ENCODE measurements at places on chromosomes 6 and 20.

GRCh38 chr6:117463762-117464665, 18.5 kb upstream of the DCBLD1 start:
- peak; percentile 39 for DNase-seq

DNA sequence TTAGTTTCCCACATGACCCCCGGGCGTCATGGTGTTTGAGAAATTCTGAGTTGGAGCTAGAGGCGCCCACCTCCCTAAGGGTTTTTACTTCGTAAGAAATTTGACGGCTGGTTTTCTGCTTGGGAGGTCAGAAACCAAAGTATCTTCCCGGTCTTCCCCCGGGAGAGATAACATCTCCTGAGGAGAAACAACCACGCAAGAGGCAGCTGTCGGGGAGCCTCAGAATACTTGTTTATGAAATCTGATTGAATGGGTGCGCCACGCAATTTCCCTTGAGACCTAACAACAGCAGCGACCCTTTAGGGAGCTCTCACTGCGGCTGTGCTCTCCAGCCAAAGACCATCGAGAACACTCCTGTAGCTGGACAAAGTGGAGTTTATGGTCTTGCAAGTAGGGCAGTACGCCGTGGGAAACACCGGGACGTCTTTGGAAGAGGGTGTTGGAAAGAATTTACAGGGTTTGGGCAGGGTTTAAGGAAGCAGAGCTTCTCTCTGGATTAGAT, 608 bp upstream of the EIF2S2 start:
- DNase-seq: peak; percentile 53

DNA sequence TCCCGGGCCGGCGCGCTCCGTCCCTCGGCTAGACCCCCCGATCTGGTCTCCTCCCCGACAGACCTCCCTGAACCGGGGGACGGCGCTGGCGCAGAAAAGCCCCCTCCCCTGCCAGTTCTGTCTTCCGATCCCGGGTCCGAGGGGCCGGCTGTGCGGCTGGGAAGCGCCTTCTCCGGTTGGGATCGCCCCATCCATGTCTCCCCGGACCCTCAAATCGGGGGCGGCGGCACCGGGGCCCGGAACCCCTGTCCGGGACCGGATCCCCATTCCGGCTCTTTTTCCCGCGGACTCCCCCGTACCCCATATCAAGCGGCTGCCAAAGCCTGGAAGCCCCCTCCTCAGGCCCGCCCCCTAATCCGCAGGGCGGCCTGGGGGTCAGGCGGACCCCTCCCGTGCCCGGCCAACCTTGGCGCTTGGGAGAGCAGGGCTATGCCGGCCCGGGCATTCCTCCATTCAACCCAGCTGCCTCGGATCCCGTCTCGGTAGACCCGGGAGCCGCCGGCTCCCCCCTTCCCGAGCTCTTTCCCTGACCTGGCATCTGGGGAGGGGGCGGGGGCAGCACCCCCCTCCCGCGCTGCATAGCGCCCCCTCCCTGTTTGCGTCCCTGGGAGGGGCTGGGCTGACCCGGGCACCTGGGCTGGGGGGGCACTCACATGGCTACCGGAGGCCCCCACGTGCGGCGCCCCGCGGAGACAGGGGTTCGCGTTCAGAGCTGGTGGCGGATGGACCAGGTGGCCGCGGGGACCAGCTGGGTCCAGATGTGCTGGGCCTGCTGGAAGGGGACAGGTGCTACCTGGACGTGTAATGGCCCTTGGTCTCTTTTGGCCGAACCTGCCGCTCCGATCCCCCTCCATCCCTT, 643 bp downstream of the DLGAP4 start:
- no peak for DNase-seq

DNA sequence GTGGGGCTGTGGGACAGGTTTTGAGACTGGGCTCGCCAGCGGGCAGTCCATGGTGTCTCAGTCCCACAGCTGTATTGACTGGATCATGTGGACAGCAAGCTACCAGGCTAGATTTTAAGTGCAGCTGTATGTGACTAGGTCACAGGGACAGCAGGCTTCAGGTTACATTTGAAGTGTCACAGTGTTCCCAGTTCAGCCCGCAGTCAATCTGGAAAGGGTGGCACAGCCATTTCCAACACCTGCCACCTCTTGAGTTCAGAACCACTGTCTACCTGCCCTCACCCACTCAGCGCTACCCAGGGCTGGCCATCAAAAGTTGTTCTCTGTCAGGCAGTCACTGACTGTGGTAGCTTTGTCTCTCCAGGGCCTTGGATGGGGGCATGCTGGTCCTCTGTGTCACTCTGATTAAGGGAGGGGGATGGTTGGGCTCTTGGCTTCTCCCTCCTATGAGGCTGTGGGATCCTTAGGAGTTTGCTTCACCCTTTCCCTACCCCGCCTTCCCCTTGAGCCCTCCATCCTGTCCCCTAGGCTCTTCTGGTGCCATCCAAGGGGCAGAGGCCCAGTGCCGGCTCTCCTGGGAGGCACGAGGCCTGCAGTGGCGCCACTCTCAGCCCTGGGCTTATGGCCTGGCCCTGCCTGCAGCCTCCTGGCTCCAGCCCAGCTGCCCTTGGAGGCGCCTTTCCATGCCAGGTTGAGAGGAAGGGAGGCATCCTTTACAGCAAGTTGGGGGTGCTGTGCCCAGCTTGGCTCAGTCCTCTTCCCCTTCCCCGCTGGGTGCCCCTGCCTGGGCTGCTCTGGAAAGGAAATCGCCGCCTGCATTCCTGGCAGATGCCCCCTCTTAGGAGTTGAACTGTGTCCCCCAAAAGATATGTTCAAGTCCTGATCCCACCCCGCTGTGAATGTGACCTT, 44.9 kb downstream of the PNLDC1 start:
- DNase-seq: no peak

GRCh38 chr6:7673063-7673536, 52.8 kb upstream of the BMP6 start:
- DNase-seq: peak; percentile 25

- no peak for DNase-seq
Observed at GRCh38 chr20:46634528-46634927, 16.7 kb downstream of the SLC13A3 start.

- peak; percentile 34 for DNase-seq
Observed at GRCh38 chr6:44432726-44433125, 45.2 kb downstream of the CDC5L start.

GRCh38 chr20:44111712-44112335, 75.2 kb downstream of the JPH2 start:
- peak; percentile 47 for DNase-seq

GRCh38 chr6:37624606-37625574, 72.8 kb downstream of the MDGA1 start:
- DNase-seq: peak; percentile 64

DNA sequence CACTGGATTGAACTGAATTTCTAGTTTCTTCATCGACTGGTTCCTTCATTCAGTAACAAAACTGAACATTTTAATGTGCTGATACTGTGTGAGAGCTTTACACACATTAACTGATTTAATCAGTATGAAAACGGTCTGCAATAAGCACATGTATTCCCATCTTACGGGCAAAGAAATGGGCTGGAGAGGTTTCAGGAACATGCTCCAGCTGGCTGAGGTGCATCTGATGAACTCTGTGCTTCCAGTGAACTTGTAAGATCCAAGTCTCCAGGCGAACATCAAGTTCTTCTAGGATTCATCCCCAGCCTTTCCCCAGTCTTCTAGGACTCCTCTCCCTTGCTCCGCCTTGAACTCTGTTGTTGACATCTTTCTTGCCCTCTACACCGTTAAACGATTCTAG, 220.7 kb upstream of the AGPAT4 start:
- no peak for DNase-seq

DNA sequence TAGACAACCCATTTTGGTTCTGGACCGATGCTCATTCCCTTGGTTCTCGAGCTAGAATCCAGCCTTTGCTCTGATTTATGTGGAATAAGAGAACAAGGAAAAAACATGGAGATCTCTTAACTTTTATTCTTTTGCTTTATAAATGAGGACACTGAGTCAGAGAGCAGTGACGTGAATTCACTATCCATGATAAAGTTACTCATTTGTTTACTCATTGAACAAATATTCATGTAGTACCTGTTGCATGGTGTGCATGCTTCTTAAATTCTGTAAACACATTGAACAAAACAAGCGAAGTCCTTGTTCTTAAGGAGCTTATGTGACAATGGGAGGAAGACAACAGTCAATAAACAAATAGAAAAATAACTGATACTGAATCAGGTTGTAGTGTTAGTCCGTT, 56.9 kb downstream of the BMP2 start:
- DNase-seq: no peak

DNA sequence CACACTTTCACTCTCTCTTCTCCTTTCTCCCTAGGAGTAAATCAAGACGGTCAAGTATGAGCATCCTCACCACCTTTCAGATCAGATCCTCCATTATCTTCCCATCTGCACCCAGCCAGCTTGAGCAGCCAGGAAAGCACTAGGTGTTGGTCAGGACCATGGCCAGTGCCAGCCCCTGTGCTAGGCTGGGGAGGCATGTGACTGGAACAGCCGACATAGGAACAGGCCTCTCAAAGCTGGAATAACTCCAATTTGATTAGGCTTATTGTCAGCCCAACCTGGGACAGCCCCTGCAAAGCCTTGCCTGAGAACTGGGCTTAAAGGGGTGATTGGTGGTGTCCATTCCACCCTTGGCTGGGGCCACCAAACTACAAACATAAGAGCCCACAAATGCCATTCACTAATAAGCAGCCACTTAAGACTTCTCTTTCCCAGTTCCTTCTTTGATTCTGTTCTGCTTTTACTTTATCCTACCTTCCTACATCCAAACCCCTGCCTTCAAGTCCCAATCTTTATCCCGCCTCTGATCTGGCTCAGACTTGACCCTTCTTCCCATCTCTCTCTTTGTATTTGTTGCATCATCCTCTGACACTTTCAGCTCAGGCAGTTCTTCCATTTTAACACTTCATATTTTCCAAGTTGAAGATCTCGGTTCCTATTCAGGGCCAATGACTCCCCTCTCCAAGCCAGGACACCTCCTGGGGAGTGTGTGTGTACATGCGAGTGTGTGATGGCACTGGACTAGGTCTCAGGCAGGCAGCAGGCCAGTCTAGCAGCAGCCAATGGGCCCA, 4.5 kb upstream of the TREM2 start:
- DNase-seq: peak; percentile 64

GRCh38 chr6:6823030-6823429, 234.5 kb downstream of the LY86 start:
- no peak for DNase-seq

DNA sequence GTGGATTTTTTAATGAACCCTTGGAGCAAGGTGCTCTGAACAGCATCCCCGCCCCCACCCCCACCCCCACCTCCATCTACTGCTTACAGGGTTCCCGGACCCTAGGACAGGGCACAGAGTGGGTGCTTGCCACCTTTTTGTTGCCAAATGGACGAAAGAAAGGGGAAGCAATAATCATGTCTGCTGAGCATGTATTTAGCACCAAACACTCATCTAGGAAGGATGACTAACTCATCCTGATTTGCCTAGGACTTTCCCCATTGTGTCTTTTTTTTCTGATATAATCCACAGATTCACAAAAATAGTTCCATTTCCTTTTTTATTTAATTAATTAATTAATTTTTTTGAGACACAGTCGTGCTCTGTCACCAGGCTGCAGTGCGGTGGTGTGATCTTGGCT, 1.2 kb upstream of the PLTP start:
- no peak for DNase-seq

DNA sequence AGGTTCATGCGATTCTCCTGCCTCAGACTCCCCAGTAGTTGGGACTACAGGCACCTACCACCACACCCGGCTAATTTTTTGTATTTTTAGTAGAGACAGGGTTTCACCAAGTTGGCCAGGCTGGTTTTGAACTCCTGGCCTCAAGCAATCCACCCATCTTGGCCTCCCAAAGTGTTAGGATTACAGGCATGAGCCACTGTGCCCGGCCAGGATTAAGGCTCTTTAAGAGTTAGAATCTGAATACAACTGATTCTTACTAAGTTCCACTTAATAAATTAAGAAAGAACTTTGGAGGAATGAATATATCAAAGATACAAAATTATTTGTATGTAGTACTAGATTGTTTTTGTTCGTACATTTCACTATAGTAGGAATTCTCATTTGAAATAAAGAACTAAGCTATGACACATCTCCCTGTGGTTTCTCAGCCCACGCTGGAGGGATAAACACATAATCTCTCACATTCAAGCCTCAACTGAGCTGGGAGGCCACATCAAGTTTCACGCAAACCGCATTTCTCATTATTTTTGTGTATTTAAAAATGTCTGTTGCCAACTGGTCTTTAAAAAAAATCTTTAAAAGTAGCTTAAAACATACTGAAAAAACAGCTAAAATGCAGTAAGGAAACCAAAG, 34.2 kb downstream of the DTNBP1 start:
- DNase-seq: peak; percentile 80

GRCh38 chr20:56200456-56200855, 48.1 kb upstream of the MC3R start:
- DNase-seq: no peak

- no peak for DNase-seq
Observed at GRCh38 chr6:167240034-167240541, 51.0 kb upstream of the UNC93A start.

DNA sequence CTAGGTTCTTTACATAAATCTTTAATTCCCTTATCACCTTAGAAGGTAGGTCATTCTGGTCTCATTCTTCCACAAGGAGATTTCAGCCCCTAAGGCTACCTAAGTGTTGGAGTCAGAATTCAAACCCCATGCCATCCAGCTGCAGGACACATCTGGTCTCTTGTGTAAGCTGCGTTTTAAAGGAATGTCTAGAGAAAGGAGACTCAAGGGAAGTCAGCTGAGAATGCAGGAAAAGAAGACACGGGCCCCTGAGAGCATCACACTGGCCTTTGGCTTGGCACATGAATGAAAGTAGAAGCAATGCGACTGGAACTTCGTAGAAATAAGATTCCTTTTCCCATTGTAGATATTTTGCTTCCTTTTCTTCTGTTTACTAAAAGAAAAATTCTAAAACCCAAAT, 76.7 kb upstream of the SYNJ2 start:
- no peak for DNase-seq

DNA sequence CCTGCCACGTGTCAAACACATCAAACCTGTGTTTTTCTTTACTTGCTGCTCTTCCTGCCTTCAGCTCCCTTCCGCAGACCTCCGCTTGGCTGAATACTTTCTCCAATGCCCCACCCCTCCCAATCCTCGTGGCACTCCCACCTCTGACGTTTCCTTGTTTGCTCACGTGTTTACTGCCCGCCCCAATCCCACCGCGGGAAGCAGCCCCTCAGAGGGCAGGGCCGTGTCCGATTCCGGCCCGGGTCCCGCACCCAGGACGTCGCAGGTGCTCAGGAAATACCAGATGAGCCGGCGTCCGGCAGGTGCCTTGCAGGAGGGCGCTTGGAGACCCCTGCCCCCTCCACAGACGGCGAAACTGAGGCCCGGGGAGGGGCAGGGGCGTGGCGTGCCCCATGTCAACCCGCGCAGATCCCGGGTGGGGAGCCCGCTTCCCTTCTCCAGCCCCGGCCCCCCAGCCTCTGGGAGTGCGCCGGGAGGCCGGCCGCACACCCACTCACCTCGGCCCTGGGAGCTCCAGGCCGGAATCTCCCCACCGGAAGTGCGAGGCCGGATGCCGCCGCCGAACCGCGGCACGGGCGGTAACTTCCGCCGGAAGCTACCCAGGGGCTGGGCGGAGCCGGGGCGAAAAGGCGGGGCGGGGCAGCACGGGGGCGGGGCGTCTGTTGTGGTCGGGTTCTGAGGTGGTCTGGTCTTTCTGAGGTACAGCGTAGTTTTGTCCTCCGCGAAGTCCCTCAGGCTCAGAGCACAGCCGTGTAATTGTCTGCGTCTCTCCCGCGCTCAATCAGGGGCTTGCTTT, 42.3 kb downstream of the ELMO2 start:
- DNase-seq: peak; percentile 87

GRCh38 chr6:157171801-157172200, 151.5 kb downstream of the TMEM242 start:
- no peak for DNase-seq

All from myocyte (in vitro differentiated cells).